ENCODE measurements at places on chromosomes 2 and 18.

DNA sequence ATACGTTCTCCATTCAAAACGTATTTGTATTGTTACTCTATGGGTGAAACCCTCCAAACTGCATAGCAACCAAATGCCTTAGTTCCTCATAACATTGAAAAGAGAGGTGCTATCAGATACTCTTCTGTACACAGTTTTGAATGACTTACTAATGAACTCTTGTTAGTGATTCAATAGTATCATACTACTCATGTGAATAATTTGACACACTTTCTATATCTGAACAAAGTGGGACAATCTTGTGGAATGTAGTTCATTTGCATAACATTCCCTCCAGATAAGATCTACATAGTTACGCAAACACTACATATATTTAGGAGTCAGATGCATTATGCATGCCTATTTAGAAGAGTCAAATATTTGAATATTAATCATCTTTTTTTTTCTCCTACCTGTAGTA, 232.0 kb upstream of the NRXN1 start:
- DNase-seq = no peak

DNA sequence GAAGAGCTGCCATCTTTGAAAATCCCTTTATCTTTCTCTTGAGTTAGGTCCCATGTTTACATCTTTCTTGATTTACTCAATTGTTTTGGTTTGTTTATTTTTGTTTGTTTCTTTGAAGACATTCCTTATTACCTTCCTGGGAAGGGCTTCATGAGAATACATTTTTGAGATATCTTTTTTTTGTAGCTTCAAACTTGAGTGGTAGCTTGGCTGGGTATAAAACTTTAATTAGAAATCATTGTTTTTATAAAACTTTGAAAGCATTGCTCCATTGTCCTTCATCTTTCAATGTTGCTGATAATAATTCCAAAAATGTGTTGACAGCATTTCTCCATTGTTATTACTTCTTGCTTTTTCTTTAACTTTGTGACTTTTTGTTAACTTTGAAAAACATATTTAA, 145.9 kb upstream of the RBMS1 start:
- DNase-seq = no peak

- DNase-seq = no peak
Measured at GRCh38 chr18:34729264-34729663, 19.2 kb downstream of the DTNA start.

DNA sequence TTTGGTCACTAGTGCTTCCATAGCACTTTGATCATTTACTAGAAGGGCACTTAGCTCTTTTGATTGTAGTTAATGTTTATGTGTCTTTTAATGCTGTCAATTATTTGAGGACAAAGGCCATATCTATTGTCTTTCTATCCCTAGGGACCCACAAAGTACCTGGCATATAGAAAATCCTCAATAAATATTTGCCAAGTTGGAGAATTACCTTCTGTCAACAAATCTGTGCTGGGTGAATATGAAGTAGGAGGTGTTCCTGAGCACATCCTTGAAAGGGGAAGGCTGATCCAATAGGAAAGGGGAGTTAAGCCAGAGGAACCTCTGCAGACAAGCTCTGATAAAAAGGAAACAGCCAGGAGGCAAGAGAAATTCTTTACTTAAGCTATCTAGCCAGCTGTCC, 8.2 kb downstream of the DPP4 start:
- DNase-seq = peak; percentile 12

GRCh38 chr2:75820693-75821092, 110.0 kb upstream of the GCFC2 start:
- no peak for DNase-seq

DNA sequence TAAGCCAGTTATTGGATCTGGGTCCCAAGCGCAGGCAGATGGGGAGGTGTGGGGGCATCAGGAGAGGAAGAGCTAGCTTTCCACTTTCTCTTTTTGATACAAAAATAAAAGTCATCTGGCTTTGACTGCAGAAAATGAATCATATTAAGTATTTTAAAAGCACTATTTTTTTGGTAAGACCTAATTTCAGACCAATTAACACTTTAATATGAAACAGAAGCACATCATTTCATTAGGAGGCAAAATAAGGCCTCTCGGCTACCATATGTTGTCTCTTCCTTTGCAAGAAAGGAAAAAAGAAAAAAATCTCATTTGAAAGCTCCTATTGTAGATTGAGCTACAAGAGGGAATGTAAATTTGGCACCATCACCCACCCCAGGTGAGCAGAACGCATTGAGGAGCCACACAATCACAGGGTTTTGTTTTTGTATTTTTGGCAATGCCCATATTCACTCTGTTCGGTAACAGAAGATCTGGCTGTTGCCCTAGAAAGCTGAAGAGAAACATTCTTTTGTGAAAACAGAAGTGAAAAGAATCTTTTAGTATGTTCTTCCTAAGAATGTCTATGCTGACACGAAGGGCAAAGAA, 390.7 kb upstream of the ETAA1 start:
- no peak for DNase-seq

DNA sequence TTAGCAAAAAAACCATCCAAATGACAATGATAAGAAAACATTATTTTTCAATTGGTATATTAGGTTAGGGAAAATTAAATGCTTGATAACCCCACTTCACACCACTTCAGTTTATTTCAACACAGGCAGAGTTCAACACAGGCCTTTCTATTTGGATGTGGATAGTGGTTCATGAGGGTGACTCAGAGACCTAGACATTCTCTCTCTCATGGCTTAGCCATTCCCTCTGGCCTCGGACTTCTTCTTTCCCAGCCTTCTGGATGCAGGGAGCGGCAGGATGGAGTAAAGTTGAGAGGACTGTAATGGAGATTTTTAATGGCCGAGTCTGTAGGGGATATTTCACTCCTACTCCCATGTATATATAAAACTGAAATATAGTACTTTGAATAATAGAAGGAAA, 109.7 kb downstream of the CTNNA2 start:
- DNase-seq = no peak

- no peak for DNase-seq
Measured at GRCh38 chr2:23705771-23706612, 220.9 kb downstream of the ATAD2B start.

- peak; percentile 43 for DNase-seq
Measured at GRCh38 chr18:8741532-8741931, 36.2 kb downstream of the MTCL1 start.

GRCh38 chr2:199409759-199410529, 47.8 kb downstream of the SATB2 start:
- no peak for DNase-seq

DNA sequence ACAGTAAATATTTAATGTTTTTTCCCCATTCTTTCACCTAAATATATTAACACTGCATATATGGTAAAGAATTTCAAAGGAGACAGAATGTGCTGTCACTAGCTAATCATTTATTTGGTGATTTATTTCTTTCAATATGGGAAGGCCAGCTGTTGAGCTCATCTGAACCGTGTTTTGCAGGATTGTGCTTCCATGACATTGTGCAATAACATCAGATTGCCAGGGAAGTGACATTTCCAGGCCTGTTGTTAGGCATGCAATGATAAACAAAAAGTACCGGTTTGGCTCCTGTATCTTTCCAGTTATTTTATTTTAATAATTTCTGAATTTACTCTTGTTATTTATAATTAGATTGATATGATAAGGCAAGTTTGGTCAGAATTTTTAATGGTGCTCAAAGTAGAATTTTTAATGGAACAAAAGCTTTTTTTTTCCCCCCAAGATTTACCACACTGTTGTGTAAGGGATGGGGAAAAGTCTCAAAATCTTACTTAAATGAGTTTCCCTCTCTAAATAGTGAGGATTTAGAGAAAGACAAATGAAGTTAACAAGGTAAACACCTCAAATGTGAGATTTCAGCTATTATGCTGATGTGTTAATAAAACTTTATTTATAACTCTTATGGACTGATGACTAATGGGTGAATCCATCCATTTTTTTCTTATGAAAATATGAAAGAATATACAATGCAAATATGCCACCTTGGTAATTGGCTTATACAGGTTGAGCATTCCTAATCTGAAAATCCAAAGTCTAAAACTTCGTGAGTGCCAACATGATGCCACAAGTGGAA, 52.7 kb downstream of the MALT1 start:
- DNase-seq = no peak

- DNase-seq = no peak
Measured at GRCh38 chr18:10010611-10011015, 96.8 kb downstream of the VAPA start.

GRCh38 chr2:16506366-16506765, 159.3 kb downstream of the CYRIA start:
- DNase-seq = no peak

DNA sequence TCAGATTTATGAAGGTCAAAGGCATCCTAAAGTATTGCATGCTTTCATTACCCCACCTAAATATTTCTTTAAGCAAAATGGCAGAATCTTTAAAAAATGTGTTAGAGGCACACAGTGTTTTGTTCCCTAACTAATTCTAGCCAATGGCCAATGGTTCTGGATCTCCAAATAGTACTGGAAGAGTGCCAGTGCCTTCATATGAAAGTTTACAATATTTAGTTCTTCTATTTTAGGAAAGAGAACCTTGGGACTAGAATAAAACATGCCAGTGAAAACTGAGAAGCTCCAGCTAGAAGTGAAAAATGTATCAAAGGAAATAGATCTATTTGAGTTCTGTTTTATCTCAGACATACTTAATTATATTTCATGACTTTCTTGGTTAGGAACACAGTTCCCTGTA, 37.1 kb downstream of the TACR1 start:
- no peak for DNase-seq

- no peak for DNase-seq
Measured at GRCh38 chr18:31248783-31249521, 69.0 kb upstream of the DSG1 start.

DNA sequence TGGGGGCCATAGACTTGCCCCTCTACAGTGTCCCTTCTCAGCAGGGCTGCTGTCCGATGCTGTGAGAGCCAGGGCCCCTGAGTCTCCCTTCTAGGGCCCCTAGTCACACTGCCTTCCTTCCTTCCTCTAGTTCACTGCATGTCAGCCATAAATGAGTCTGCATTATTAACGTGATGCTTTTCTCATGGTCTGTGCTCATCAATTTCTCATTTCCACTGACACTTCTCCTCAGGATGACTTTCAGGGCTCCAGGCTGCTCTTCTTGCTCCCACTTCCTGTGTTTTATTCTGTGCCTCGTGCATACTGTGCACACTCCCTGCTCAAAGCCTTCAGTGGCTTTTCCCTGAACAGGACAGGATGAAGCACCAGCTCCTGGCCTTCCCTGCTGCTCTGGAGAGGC, 146.5 kb downstream of the FAM210A start:
- no peak for DNase-seq

- no peak for DNase-seq
Measured at GRCh38 chr2:104944495-104944894, 90.6 kb downstream of the POU3F3 start.

DNA sequence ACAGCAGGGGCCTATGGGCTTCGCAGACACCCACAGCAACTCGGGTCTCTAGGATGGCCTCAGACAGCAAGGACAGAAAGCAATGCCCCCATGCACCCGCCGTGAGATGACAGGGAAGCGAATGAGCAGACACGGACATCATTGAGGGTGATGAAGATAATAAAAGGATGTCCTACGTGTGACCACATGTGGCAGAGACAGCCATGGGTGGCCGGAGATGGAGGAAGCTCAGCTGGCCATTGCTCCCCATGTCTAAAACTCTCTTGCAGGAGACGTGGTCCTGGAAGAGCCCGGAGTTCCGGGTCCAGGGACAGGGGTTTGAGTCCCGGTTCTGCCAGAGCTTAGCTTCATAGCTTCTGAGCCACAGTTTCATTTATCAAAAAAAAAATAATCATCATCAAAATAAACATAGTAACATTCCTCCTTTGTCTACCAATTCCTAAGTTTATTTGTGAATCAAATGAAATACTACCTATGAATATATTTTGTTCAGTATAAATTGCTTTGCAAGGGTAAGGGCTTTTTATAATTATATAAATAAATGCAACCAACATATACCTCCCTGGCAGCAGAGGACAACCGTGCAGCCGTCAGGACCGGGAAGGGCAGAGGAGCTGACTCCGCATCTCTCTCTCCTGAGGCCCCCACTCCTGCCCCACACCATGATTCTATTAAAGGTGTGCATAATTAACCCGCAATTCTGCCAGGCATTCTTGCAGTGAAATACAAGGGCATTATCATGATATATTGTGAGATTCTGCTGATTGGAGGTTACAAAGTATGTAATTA, 401.4 kb upstream of the MYT1L start:
- DNase-seq = no peak

DNA sequence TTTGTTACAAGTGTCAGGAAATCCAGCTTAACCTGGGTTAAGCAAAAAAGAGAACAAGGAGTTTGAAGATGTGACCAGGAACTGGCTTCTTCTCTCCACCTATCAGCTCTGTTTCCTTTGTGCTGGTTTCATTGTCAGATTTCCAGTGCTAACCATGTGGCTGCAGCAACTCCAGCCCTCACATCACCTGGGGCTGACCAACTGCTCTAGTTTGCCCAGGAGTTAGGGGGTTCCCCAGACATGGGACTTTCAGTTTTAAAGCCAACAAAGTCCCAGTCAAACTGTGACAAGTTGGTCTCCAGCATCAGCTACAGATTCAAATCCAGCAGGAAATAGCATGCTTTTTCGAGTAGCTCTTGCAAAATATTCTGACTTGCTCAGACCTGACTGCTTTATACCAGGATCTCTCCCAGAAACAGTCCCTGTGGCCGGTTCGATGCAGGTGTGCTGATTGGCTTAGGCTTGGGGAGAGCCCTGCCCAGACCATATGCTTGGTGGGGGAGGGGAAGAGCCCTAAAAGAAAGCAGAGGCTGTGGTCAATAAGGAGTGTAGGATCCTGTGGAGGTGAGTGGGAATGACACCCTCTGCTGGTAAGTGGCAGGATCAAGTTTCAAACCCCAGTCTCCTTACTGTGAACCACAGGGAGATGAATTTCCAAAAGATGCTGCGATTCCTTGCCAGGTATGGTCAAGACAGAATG, 49.5 kb downstream of the KCNE4 start:
- DNase-seq = no peak

DNA sequence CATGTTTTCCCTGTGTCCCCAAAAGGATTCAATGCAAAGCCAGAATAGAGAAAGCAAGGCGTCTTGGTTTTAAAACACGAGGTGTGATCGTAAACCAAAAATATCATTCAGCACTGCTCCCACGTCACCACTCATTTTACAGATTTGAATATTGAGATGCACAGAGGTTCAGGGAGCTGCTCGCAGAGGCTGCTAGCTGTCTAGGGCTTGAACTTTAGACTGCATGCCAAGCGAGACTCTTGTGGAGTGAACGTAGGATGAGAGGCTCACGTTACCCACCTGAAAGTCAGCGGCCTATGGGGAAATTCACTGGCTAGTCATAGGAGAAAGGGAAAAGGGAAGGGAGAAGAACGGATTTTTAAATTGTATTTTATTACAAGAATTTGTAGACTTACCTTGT, 130.1 kb downstream of the MBP start:
- DNase-seq = no peak

GRCh38 chr2:14134771-14135170, 497.7 kb upstream of the LRATD1 start:
- no peak for DNase-seq

GRCh38 chr2:85017411-85018048, 46.6 kb downstream of the KCMF1 start:
- no peak for DNase-seq

GRCh38 chr2:98089941-98090340, 3.0 kb downstream of the VWA3B start:
- no peak for DNase-seq

Data from NCI-H2081 treated with DMSO at 0.1 percent for 48 hours (cell line).